Choroid plexus epithelial cell (primary cell): ENCODE measurements at places on chromosomes 1 and 21.

GRCh38 chr1:151723726-151724370, 2.5 kb downstream of the RIIAD1 start:
- DNase-seq, result no peak

GRCh38 chr1:228329887-228330286, 76.7 kb downstream of the TRIM11 start:
- DNase-seq, result no peak

- DNase-seq, result peak; percentile 85
Observed at GRCh38 chr1:209620487-209620884, 31.7 kb downstream of the LAMB3 start.

DNA sequence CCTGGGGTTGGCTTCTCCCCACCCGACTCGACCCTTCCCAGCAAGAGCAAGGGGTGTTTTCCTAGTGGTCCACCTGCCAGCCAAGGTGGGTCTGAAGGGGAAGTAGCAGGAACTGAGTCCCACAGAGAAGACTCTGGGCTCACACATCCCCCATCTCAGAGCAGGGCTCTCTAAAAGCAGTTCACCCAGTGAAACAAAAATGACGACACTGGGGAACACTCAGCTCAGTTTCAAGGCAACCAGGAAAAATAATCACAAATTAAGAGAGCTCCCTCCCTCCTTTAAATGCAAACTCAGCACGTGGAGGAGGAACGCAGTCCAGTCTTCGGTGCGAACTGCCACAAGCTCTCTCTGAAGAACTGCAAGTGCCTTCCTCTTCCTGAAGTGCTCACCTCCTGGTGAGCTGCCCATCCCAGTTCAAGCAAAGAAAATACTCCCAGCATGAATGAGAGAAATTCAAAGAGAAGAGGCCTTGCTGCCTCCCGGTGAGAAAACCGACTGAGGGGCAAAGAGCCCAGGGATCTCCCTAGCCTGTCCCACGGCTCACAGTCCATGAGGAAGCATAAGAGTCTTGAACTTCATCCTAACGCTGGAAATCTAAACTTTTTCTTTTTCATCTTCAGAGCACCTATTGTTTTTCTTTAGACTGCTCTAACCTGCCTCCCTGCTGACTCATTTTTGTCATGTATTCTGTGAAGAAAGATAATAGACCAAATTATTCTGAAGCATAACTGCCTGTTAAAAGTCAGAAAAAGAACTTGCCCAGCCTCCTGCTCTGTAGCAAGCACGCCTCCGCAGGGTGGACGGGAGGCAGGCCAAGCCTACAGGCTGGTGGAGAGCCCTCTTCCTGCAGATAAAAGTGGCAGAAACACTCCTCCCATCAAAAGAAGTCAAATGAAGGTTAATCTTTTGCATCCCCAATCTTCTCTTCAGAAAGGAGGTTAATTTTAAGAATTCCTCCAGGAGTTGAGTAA, 281.4 kb downstream of the HHIPL2 start:
- DNase-seq, result peak; percentile 10

DNA sequence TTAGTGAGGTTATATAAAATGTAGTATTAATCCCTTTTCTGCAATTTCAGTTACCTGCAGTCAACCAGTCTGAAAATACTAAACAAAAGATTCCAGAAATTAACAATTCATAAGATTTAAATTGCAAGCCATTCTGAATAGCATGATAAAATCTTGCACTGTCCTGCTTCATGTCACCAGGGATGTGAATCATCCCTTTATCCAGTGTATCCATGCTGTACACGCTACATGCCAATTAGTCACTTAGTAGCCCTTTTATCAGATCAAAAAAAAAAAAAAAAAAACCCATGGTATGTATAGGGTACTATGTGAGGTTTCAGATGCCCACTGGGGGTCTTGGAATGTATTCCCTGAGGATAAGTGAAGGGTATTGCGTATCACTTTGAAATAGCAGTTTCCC, 191.3 kb upstream of the HP1BP3 start:
- no peak for DNase-seq

- DNase-seq, result no peak
Observed at GRCh38 chr1:61338899-61339298, 256.5 kb downstream of the NFIA start.

- DNase-seq, result no peak
Observed at GRCh38 chr1:10735563-10736305, 60.7 kb downstream of the CASZ1 start.

- DNase-seq, result no peak
Observed at GRCh38 chr1:17440074-17440826, 773 bp upstream of the RCC2 start.

DNA sequence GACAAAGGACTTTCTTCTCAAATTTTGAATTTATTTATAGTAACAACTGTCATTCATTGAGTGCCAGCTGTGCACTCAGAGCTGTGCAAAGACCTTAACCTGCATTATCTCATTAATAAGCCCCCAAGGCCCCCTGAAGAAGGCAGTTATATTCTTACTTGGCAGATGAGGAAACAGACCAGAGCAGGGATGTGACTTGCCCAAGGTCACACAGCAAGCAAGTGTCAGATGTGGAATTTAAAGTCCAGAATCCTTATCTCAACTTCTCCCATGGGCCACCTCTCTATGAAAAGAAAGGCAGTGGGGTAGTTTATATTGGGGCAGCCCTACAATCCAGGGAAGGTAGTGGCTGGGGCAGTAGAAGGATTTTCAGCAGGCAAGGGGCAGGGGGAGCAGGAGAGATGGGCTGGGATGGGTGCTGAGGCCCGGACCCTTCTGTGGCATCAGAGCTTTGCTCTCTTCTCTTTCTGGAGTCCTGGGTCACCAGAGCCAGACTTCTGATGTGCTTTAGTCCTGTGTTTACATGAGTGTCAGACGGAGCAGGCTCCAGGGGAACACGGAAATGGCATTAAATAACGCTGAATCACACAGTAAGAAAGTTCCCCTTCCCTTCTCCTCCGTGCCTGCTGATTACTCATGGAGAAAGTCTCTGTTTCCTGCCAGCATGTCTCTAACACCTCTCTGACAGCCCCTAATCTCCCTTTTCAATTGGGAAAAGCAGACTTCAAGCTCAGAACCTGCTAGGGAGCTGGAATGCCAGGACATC, 39.5 kb downstream of the EPHB2 start:
- peak; percentile 94 for DNase-seq

DNA sequence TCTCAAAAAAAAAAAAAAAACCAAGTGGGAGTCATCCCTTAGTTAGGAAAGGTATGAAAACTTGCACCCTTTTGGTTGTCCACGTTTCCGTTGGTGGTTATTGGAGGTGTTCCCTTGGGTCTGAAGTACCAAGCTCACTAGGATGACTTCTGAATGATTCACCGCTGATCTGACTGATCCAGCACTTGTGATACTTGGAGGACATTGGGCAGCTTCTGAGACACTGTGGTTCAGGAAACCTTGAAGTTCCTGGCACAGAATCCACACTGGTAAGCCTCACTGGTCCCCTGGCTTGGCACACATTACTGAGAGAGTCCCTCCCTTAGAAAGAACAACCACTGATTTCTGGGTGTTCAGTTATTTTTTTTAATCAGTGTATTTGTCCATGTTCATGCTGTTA, 91.9 kb downstream of the RYR2 start:
- no peak for DNase-seq

GRCh38 chr1:5733596-5733995, 258.6 kb downstream of the NPHP4 start:
- no peak for DNase-seq

- no peak for DNase-seq
Observed at GRCh38 chr1:191327868-191328267, 830.4 kb upstream of the RGS18 start.

DNA sequence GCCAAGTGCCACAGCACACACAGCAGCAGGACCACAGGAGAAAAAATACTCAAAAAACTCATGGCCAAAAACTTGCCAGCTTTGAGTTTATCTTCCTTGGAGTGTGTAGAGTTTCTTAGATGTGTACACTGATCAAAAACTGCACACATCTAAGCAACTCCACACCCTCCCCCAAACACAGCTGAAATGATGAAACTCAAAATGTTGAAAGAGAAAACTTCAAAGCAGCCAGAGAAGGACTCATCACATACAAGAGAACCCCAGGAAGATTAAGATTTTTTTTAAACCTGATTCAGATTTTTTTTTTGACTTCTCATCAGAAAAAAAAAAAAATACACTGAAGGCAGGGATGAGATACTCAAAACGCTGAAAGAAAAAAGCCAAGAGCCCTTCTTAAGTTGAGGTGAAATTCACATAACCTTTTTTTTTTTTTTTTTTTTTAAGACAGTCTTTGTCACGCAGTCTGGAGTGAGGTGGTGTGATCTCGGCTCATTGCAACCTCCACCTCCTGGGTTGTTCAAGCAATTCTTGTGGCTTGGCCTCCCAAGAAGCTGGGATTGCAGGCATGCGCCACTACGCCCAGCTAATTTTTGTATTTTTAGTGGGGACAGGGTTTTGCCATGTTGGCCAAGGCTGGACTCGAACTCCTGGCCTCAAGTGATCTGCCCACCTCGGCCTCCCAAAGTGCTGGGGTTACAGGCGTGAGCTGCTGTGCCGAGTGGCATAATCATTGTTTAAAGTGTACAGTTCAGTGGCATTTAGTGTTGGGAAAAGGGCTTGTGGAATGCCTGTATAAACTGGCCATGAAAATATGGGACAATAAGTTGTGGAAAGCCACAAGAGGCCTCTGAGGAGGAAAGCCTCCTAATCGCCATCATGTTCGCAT, 20.9 kb upstream of the PDXK start:
- peak; percentile 74 for DNase-seq

DNA sequence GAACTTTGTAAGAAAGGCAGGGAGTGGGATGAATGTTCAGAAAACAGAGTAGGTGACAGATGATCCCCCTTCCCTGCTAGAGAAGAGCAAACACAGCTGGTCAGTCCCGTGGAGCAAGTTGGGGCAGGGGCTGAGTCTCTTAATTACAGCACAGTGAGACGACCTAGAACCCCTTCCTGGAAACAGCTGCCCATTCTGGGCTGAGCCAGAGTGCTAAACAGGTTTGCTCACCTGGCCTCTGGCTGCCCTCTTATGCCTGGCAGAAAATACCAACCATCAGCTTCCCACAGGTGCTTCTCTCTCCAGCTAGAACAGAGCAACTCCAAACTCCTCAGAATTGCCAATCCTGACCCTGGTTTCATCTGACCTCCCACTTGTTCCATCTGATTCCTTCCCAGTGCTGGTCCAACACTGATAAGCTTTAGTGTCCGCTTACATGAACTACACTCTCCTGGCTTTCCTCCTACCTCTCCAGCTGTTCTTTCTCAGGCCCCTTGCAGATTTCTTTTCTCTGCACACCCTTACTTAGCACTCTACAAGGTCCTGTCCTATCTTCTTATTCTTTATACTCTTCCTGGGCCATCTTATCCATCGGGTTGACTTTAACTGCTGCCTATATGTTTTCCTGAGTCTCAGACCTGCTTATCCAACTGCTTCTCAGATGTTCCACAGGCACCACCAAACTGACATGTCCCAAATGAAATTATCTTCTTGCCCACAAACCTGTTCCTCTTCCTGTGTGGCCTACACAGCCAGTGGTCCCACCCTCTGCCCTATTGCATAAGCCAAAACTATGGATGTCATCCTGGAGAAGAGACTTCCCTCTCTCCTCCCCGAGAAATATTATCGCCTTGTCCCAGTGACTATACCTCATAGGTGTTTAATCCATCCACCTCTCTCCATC, 22.6 kb upstream of the COL9A2 start:
- no peak for DNase-seq

GRCh38 chr1:217569021-217569420, 61.9 kb downstream of the GPATCH2 start:
- no peak for DNase-seq
